Calu3 (cell line): ENCODE measurements at places on chromosomes 2 and 18. TPM values are rescaled to one million over a fixed set of nuclear protein-coding genes. Genes with fewer than 3 reads are reported as not detected.

DNA sequence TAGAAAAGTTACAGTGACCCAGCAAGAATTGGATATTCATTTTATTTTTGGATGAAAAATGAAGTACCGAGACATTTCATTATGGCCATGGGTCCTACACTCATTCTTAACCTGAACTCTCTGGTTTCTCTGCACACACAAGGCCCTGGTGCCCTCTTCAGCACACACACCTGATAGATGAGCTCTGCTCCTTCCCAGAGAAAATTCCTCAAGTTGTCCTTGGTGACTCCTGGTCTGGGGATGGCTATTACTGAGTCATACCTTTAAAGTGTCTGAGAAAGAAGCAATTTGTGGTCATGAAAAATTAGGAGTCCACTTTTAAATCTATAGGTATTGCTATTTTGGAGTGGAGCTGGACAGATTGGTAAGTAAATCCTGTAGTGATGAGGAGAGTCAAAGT lies 311.5 kb downstream of the CDH2 start:
- H3K4me3 ChIP-seq = no peak overlapping the region
- no peak overlapping the region for H3K27ac ChIP-seq
- no peaks in the 10 kb centered on the region for H3K36me3 ChIP-seq

- no peaks in the 10 kb centered on the region for H3K27me3 ChIP-seq
- H3K36me3 ChIP-seq = peaks cover 13% of the 10 kb centered on the region
- peaks cover 16% of the 10 kb centered on the region for H3K4me1 ChIP-seq
- DNase-seq = peak; percentile 56
- peak overlapping the region; percentile 22 for H3K4me3 ChIP-seq
These were observed 30.3 kb upstream of the B3GNT7 start for GRCh38 chr2:231364961-231365810.

DNA sequence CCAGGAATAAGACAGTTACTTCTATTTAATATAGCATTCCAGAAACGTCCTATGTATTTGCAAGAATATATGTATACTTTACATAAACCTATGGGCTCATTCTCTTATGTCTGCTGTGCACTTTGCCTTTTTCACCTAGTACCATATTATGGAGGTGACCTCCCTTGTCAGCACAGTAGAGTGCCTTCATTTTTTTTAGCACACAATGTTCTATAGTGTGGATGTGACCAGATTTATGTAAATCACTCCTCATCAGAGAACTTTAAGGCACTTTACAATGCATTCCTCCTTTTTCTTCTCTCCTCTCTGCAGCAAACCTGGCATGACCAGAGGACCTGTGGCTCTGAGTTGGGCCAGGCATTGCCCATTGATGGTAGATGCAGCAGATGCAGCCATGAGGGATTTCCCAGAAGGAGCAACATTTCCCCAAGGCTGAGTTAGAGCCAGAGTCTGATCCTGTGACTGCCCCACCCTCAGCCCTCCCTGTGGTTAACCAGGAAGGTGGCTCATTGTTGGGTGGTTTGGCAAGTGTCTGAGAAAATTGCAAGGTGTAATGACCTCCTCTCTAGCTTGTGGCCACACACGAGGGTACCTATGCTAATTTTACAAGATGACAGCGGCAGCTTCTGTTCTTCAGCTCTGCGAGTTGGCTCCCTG lies 76.5 kb upstream of the DLX2 start:
- H3K27ac ChIP-seq = no peak overlapping the region
- DNase-seq = peak; percentile 61
- H3K4me1 ChIP-seq = peaks cover 12% of the 10 kb centered on the region
- H3K4me3 ChIP-seq = no peak overlapping the region
- no peaks in the 10 kb centered on the region for H3K27me3 ChIP-seq
- no peaks in the 10 kb centered on the region for H3K36me3 ChIP-seq

- H3K4me1 ChIP-seq = peaks cover 7% of the 10 kb centered on the region
- H3K4me3 ChIP-seq = no peak overlapping the region
- H3K27ac ChIP-seq = no peak overlapping the region
- H3K36me3 ChIP-seq = no peaks in the 10 kb centered on the region
- no peaks in the 10 kb centered on the region for H3K27me3 ChIP-seq
These were observed 102.7 kb upstream of the PELI1 start for GRCh38 chr2:64246962-64247361.

GRCh38 chr2:60838481-60838880 lies 42.9 kb upstream of the REL start:
- peaks cover 5% of the 10 kb centered on the region for H3K36me3 ChIP-seq
- DNase-seq = no peak
- no peaks in the 10 kb centered on the region for H3K4me1 ChIP-seq
- no peak overlapping the region for H3K27ac ChIP-seq
- H3K27me3 ChIP-seq = peaks cover 51% of the 10 kb centered on the region

The CAPN10 gene
- 49.3 and 52.6 TPM in 2 replicates for total RNA-seq

The BMP10 gene
- not detected in 2 replicates for total RNA-seq

The SDC1 gene
- 118 and 136 TPM in 2 replicates for total RNA-seq
